Stimulated activated CD4-positive, alpha-beta T cell treated with anti-CD3 and anti-CD28 coated beads, Interleukin-15, amount 100 ng/mL, for 48 hours (primary cell): ENCODE measurements at places on chromosomes 5 and 9.
A peak's percentile ranks its signal among the peaks of the same experiment; 100 is the strongest.

GRCh38 chr5:97142521-97143254 is at the start of gene LIX1:
Gene LIX1, minus strand, starts transcription at chr5:97142611. Its CDS starts 35 bp downstream, at chr5:97142576.
- DNase-seq = no peak

DNA sequence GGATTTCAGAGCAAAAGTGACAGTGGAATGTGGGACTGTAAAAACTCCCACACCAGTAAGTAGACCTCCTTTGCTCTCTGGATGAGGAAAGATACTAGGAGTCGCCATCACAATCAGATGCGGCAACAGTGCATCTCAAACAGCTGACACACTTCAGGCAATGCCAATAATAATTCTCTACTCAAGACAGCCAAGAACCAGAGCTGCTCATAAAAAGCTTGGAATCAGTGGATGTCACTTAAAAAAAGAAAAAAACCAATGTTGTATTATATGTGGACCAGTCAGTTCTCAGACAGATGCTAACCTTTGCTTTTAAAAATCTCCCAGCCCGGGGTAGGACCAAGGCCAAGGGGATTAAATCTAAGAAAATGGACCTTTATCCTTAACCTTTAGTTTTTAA is 185.0 kb downstream of the GNA14 start:
- no peak for DNase-seq

DNA sequence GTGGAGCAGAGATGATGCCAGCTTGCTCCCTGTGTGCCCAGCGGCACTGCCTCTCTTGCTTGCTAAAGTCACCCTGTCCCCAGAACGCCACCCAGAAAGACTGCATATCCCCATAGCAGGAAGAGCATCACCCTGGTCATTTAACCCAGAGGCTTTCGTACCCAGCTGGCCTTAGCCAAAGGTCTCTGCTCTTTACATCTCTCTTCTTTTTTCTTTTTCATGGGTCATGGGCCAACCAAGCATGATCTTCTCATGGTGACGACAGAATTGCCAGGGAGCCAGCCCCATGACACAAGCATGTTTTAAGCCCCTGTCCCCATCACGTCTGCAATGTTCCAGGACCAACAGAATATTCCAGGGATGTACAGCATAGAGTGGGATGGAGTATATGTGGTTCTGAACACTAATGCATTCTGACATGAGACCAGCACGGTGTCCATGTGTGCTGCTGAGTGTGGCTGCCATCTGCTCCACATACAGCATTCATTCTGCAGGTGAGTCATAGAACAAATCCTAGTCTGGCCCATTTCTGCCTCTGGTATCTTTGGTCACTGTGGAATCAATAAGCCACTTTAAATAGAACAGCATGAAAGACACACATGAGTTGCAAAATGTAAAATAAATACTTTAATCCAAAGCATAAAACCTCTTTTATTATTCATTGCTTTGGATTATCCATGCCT is 203.0 kb downstream of the MED10 start:
- no peak for DNase-seq

DNA sequence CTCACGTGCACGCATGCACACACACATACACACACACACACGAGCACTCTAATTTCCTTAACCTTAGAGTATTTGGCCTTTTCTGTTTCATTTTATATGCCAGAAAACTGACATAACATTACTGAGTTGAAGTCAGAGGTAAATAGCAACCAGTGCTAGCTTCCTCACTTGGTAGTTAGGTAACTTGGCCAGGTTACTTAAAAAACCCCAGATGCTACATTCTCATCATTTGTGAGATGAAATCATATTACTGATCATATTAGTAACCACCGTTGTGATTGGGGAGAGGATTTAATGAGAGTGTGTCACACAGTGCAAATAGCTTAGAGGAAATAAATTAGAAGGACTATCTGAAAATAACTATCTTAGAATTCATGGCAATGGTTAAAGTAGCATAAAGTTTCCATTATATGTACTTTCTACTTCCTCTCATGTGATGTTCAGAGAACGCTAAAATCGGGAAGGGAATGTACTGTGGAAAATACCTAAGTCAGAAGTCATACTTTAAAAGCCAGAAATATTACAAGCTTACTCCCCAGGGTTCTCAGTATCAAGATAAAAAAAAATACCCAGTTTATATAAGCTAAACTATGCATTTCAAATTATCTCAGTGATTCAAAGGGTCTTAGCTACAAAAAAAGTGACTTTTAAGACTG is 120.5 kb downstream of the TUSC1 start:
- no peak for DNase-seq

DNA sequence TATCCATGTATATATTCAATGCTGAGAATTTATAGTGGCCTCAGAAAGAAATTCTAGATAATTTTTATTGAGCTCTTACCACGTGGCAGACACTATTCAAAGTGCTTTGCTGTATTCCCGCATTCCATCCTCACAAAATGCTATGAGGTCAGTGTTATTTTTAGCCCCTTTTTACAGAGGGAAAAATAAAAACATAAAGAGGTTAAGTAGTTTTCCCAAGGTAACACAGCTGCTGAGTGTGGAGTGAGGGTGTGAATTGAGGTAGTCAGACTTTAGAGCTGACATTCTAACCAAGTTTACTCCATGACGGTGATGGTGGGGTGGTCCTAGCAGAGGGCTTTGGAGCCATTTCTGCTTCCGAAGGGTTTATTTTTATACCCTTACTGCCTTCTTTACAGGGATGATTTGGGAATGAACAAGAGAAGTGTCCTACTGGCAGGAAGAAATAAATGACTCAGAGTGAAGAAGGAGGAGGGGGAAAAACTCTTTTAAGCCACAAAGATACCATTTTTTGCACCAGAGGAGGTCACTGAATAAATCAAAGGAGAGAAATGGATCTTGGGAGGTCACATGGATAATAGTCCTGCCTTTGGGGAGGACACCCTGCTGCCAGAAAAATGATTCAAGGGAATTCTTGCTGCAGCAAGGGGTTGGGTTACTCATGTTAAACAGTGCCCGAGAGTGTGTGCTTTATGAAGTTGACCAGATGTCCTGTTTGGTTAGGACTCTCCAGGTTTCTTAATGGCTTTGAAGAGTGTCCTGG is 76.1 kb downstream of the HMHB1 start:
- no peak for DNase-seq

- DNase-seq = no peak
Observed at GRCh38 chr5:145796318-145796717, 38.8 kb downstream of the PRELID2 start.

GRCh38 chr9:120366644-120367019 is 213.3 kb downstream of the CDK5RAP2 start:
- DNase-seq = no peak

DNA sequence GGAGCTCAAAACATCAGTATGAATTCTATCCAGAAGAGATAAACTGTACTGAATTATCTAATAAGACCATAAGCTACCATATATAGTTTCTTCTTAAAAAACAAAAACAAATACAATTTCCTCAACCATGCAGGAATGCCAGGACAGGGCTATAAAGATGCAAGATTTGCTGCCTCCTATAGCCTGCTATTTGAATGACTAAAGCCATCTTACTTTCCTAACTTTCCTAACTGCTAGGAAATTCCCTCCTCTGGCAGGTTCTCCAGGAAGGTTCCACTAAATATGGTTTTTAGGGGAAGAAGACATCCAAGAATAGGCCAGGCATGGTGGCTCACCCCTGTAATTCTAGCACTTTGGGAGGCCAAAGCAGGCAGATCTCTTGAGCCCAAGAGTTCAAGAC is 15.1 kb downstream of the KIF27 start:
- no peak for DNase-seq

DNA sequence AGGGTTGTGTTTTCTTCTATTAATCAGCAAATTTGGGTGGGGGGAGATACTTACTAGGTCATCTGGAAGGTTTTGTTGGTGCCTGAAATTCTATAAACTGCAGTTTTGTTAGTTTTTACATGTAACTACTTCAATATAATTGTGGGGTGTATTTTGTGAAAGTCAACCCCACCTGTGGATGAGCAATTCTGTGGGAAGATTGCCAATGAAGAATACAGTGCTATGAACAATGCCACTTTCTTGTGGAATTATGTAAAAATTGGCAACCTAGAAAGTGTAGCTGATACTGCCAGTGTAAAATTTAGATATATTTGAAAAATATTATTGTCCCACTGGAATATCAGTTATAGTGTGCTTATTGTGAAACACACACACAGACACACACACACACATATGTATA is 80.7 kb downstream of the VCAN start:
- DNase-seq = no peak

GRCh38 chr9:69421908-69422801 is 97.1 kb downstream of the ENTREP1 start:
- DNase-seq = peak; percentile 23

- DNase-seq = no peak
Observed at GRCh38 chr5:26833596-26833995, 204.8 kb downstream of the CDH9 start.

GRCh38 chr9:18215626-18216025 is 258.3 kb upstream of the ADAMTSL1 start:
- no peak for DNase-seq

GRCh38 chr5:128798871-128799270 is 166.4 kb upstream of the SLC27A6 start:
- DNase-seq = no peak

GRCh38 chr9:21075484-21075883 is 2.3 kb downstream of the IFNB1 start:
- no peak for DNase-seq

GRCh38 chr9:100714372-100715099 is 136.7 kb downstream of the CAVIN4 start:
- DNase-seq = peak; percentile 31

GRCh38 chr5:141532726-141533125 is 43.8 kb downstream of the PCDHGC5 start:
- DNase-seq = no peak

GRCh38 chr5:169656125-169656901 is 19.2 kb downstream of the DOCK2 start:
- DNase-seq = no peak

DNA sequence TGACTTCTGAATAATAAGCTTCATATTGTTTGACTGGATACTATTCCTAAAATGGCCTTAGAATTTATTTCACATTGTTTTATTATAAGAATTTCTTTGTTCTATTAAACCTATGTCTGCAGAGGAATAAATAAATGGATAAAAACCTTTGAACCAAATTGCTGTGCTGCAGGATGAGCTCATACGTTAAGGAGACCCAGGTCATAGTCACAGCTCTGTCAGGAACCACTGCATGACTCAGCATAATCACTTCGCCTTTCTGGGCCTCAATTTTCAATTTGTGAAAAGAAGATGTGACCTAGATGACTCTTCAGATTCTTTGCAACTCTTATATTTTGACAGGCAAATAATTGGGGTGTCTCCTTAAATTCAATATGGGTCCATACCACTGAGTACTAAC is 36.7 kb upstream of the HMHB1 start:
- no peak for DNase-seq

- DNase-seq = no peak
Observed at GRCh38 chr9:137987244-137988030, 109.9 kb downstream of the CACNA1B start.

DNA sequence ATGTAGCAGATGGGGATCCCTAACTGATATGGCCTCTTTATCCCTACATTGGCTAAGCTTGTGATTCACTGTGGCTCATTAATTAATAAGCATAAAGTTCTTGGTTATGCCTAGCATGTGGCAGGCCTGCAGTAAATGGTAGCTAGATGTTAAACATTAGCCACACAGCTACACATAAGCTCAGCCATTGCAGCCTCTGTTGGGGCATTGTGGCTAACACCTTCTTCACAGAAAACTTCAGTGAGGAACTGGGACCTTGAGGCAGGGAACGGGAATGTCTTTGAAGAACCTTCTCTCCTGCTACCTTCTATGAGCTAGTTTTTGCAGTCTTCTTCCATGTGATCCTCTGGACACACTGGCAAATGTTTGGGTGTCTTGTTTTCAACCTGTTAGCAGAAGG is 338.2 kb downstream of the NTRK2 start:
- DNase-seq = no peak

GRCh38 chr9:79572032-79572607 is 355 bp downstream of the TLE4 start:
- DNase-seq = no peak
